ENCODE measurements at places on chromosomes 7 and 10.

- no peak for DNase-seq
Measured at GRCh38 chr7:123673752-123674398, 18.2 kb downstream of the LMOD2 start.

GRCh38 chr7:37601321-37601720 is 82.2 kb upstream of the GPR141 start:
- no peak for DNase-seq

GRCh38 chr10:96448021-96448457 is 65.7 kb downstream of the TLL2 start:
- DNase-seq: no peak

DNA sequence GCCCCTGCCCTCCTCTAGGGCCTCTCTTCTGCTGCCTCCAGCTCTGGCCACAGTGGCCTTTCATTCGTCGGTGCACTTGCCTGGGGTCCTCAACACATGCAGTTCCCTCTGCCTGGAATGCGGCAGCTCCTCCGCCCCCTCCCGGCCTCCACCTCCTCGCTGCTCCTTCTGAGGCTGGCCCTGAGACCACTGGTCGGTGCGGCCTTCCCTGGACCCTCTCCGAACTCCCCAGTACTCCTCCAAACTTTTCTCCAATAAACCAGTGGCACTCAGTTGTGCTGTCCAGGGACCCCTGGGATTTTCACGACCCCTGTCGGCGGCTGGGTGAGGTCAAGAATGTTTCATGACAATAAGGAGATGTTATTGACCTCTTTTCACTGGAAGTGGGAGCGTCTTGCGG is 53.5 kb downstream of the BMS1 start:
- DNase-seq: no peak

DNA sequence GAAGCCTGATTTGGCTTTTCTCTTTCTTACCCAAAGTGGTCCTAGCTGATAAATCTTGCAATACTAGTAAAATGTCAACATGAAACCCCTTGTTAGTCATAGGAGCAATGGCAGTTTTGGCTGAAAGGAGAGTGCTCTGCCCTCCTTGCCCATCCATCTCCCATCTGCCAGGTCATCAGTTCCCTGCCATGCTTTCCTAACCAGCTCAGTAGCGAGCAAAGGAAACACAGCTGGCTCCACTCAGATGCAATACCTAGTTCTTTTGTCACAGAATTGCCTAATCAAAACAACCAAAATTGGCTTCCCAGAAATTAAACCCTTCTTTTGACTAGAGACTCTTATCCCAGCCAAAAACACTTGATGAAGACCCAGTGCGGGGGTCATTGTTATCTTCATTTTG is 733.0 kb downstream of the CCSER2 start:
- DNase-seq: no peak

DNA sequence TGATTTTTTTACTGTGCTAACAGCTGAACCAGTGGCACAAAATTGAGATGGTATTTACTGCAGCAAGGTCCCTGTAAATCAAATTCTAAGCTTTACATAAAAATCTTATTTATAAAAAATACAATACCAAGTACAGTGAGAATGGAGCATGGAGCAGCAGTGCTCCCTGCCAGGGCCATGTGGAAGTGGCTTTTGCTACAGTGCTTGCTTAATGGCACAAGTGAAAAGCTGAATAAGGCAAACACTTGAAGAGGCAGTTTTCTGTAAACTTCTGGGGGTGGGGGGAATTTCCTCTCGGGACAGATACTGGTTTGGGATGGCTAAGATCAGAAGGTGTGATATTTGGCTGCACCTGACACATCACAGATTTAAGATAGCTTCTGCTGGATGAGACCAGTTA is 27.5 kb downstream of the AP3M1 start:
- no peak for DNase-seq

GRCh38 chr7:112143582-112143981 is 62.6 kb downstream of the DOCK4 start:
- DNase-seq: no peak

DNA sequence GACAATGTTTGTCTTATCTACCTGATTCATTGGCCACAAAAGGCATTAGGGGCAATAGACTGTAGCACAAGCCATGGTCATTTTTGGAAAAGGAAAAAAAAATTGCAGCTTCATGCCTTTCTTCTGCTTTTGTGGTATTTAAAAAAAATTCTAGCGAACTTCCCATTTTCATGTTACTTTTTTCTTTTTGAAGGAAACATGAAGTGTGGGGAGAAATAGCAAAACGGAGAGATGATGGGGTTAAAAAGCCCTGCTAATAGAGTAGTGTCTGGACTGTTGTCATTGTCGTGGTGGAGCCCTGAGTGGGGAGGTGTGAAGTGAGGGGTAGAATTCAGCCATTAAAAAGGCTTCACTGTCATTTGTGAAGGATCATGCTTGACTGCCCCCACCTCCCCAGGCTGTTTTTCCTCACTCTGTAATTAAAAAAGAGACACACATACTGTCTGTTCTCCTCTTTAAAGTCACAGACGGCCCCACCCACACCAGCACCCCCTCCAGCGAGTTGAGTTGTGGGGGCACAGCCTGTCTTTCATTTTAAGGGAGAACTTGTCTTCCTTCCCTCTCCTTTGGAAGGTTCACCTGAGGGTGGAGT is 272.4 kb downstream of the CREB5 start:
- no peak for DNase-seq

GRCh38 chr7:138164804-138165203 is 88.5 kb downstream of the AKR1D1 start:
- DNase-seq: no peak

DNA sequence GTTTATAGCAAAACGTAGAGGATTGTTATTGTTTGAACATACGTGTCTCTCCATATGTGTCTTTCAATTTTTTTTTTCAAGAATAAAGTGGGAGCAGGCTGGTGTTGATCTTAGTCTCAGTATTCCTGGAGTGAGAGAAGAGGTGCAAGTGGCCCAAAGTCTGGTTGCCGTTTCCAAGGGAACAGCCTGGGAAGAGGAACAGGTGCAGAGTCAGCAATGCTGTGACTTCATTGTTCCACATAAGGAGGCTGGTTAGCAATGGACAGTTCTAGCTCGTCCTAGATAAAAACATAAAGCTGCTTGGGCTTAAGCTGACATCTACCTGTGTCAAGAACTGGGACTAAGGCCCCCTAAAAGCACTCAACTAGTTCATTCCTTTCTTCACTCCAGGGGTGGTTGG is 626.6 kb upstream of the TPK1 start:
- DNase-seq: no peak

- DNase-seq: no peak
Measured at GRCh38 chr10:30742471-30742870, 112.9 kb upstream of the LYZL2 start.

GRCh38 chr7:140667476-140667875 is 5.3 kb upstream of the ADCK2 start:
- DNase-seq: no peak

- DNase-seq: no peak
Measured at GRCh38 chr7:84188786-84189405, 5.7 kb downstream of the SEMA3A start.

GRCh38 chr10:34104829-34105572 is 710.1 kb downstream of the PARD3 start:
- no peak for DNase-seq

DNA sequence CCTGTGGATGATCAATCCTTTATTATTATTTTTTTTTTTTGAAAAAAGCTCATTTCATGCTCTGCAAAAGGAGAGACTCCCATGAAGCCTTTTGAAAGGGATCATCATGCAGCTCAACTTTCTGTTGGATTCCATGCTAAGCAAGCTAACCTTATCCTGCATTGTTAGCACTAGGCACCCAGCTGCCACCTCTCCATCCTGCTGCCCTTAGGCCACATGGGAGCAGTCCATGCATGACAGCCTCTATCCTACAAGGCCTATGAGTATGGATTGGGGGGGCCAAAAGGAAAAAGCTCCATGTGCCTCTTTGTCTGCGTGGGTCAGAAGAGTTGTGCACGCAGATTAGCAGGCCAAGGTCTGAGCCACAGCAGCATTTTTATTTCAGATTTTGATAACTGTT is 19.2 kb downstream of the SMNDC1 start:
- no peak for DNase-seq

GRCh38 chr10:126599949-126600682 is 70.4 kb downstream of the C10orf90 start:
- no peak for DNase-seq

DNA sequence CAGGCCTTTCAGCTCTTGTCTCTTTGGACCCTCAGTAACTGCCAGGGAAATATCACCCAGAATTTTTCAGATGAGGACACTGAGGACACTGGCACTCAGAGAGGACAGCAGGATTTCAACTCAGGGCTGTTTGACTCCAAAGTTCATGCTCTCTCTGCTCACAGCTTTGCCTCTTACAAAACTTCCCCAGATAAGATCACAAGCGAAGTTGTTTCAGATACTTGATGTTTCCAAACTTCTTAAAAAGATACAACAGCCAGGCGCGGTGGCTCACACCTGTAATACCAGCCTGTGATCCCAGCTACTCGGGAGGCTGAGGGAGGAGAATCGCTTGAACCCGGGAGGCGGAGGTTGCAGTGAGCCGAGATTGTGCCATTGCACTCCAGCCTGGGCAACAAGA is 32.4 kb upstream of the ZRANB1 start:
- no peak for DNase-seq

DNA sequence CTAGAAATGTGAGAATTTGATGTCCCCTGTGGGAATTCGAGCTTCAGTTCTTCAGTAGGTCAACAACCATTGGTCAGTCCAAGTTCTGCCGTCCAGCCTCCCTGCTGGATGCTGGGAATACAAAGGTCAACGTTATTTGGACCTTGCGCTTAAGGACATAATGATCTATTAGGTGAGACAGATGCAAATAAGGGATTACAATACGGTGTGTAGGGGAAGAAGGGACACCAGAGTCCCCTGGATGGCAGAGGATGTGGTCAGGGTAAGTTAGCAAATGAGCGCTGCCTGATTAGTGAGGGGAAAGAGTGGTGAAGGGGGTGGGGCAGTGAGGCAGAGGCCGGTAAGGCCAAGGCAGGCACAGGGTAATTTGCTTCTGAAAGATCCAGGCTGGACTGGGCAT is 16.2 kb downstream of the CCNY start:
- DNase-seq: no peak

DNA sequence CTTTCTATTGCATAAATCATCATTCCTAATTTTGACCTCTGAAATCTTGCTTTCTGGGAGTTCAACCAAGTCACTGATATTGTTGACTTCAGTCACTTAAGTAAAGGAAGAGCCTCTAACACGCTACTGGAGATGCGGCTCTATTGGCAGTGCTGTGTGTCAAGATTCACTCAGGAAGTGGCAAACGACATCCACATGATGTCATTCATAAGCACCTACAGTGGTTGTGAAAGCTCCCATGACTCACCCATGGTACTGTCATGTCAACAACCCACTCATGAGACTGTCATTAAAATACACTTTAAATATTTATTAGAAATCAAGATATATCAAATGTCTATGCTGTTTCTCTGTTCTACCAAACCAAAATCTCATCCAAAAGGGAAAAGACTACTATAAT is 52.5 kb upstream of the LHFPL3 start:
- DNase-seq: no peak

GRCh38 chr7:71633551-71634008 is 501.6 kb downstream of the GALNT17 start:
- no peak for DNase-seq

- no peak for DNase-seq
Measured at GRCh38 chr10:16816830-16817124, 447 bp downstream of the RSU1 start.

- no peak for DNase-seq
Measured at GRCh38 chr7:112546723-112547513, 66.1 kb downstream of the LSMEM1 start.

DNA sequence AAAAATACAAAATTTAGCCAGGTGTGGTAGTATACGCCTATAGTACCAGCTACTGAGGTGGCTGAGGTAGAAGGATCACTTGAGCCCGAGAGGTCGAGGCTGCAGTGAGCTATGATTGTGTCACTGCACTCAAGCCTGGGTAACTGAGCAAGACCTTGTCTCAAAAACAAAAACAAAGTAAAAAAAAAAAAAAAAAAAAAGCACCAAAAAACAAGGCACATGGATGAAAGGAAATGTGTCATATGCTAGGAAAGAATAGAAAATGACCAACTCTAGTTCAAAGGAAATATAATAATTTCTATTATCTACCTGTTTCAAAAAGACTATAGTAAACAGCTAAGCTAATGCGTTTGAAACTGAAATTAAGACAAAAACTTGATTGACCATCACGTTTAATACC is 33.8 kb downstream of the UBE2H start:
- no peak for DNase-seq

- DNase-seq: no peak
Measured at GRCh38 chr7:43139137-43139536, 26.7 kb downstream of the HECW1 start.

DNA sequence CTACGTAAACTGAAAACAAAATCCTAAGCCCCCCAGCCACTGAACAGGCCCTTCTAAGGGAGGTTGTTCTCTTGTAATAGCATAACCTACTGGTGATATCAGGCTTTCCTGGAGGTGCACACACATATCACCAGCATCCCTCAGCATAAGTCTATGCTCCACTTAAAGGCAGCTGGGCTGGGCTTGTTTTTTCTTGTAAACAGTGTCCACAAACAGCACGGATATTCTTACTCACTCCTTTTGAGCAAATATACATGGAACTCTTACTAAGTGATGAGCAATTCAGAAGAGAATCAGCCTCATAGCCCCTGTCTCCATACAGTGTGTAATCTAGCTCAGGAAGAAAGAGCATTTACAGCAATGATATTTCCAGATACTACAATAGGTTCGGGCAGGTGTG is 2.4 kb downstream of the LRIT1 start:
- no peak for DNase-seq

DNA sequence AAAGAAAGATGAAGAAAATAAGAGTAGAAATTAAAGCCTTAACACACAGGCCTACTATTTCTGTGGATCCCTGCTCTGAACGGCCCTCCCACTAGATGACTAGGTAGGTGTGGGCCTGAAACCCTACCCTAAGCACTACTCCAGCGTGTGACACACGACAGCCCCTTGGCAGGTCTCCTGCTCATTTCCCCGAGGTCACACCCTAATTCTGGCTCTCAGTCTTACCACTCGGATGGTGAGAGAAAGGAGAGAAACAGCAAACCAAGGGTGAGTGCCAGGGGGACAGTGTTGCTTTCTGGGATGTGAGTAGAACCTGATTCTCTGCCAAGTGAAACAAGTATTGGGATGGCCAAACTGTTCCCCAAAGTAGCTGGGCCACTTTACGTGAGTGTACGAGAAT is 12.1 kb downstream of the GALNTL5 start:
- DNase-seq: no peak

- no peak for DNase-seq
Measured at GRCh38 chr7:4791101-4791737, 15.8 kb downstream of the AP5Z1 start.

- DNase-seq: no peak
Measured at GRCh38 chr10:22343731-22344130, 1.6 kb upstream of the SPAG6 start.
